ENCODE measurements at places on chromosomes 16 and 17.

DNA sequence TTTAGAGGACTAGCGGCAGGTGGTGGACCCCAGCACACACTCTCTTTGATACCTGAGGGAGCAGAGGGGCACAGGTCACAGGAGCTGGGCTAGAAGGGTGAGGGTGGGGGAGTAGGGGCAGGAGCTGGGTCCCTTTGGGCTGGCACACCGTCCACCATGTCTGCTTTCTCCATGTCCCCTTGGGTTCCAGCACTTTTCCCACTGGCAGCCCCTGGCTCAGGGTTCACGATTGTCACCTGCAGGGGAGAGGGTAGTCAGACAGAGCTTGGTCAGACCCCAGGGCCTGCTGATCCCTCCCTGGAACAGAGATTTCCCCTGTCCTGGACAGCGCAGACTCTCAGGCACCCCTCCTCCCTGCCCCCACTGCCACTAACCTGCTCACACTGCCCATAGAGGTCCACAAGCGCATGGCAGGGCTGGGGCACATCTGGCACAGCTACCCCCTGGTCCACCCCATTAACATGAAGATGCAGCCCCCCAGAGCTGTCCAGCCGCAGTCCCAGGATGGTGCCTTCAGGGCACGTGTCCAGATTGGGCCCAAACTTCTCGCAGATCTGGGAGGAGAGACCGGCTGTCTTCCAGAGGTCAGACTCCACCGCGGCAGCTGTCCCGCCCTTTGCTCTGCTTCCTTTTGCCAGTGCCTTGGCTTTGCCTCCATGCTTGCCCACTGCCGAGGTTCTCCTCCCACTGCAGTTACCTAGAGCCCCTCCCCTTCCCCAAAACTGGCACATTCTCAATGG is 3.1 kb upstream of the GPS2 start:
- no peak for DNase-seq

GRCh38 chr17:60318326-60318725 is 73.6 kb downstream of the USP32 start:
- no peak for DNase-seq

- no peak for DNase-seq
Observed at GRCh38 chr17:1267471-1267943, 2.7 kb upstream of the BHLHA9 start.

DNA sequence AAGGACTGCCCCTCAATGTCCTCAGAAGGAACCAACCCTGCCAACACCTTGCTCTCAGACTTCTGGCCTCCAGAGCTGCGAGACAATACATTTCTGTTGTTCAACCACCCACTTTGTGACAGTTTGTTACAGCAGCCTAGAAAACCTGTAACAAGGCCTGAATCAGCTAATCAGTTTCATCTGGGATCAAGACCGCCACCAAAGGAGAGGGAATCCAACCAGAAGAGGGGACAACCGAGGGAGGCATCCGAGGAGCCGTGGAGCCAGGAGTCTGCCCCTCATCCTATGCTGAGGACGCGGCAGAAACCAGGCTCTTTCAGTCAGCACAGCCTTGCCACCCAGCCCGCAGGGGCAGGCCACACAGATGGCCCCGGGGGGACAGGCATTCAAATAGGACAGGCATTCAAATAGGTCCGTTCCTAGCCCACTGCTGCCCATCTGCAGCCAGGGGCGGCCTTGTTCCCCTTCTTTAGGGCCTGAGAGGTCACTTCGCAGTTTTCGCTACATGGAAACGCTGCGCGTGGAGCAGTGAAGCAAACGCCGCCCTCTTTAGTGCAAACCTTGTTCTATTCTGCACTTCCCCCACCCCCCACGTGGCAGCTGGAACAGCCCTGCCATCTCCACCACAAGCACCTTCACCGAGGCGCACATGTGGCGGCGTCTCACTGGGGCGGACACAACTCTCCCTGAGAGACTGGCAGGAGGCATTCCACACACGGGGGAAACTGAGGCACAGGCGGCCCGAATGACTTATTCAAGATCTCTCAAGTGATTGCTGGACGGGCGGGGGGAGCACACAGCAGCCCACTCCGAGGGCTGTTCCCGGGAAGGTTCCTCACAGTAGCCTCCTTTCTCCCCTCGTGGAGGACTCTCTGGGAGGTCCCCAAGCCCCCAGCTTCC is 26.7 kb downstream of the FA2H start:
- DNase-seq, result no peak

DNA sequence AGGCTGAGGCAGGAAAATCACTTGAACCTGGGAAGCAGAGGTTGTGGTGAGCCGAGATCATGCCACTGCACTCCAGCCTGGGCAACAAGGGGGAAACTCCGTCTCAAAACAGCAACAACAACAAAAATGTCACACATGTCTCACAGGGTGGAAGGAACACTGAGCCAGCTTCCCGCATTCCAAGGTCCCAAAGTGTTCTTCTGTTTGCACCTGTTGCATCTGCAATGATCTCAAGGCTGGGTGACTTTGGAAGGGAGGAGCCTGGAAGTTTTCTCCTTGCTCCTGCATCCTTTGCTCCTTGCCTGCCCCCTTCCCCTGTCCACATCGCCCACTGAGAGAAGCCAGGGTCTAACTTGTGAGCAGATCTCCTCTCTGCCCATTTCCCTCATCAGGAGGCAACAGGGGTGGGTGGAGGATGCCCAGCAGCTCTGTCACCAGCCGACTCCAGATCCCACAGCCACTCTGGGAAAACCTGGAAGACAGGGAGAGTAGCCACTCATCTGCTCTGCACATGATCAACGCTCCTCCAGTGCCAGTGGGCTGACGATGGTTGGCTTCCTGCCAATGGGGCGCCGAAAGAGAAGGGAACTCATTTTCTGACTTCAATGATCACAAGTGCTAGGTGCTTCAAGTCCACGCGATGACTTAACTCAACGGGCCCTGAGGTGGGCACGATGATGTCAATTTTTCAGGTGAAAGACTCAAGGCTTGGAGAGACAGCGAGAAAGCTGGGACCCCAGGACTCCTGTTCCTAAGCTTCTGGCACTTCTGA is 12.6 kb downstream of the CHST6 start:
- DNase-seq, result no peak

DNA sequence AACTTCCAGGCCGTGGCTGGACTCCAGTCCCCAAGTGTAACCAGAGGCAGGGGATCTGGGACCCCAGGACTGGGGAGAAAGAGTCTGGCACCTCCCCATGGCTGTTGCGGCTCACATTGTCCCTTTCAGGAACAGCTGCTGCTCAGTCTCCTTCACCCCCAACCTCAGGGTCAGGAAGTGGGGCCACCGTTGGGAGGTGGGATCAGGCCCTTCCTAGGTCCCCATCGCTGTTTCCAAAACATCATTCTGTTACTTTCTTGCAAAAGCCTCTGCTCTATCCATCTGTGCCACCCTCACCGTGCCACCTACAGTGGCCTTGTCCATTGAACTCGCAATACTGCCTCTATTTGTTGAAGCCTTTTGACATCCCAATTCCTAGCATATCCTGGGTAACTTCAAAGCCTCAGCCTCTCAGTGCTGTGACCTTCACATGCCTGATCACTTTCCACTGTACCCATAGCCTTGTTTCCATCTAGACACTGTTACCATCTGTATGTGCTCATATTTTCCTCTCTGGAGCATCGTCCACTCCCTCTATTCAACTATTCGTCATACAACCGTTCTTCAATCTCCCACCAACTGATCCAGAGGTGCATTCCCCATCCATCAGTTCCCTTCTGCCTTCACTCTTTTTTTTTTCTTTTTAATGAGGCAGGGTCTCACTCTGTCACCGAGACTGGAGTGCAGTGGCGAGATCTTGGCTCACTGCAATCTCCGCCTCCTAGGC is 15.0 kb upstream of the SRCIN1 start:
- no peak for DNase-seq

GRCh38 chr16:55372792-55373488 is 48.9 kb downstream of the IRX6 start:
- DNase-seq, result no peak

DNA sequence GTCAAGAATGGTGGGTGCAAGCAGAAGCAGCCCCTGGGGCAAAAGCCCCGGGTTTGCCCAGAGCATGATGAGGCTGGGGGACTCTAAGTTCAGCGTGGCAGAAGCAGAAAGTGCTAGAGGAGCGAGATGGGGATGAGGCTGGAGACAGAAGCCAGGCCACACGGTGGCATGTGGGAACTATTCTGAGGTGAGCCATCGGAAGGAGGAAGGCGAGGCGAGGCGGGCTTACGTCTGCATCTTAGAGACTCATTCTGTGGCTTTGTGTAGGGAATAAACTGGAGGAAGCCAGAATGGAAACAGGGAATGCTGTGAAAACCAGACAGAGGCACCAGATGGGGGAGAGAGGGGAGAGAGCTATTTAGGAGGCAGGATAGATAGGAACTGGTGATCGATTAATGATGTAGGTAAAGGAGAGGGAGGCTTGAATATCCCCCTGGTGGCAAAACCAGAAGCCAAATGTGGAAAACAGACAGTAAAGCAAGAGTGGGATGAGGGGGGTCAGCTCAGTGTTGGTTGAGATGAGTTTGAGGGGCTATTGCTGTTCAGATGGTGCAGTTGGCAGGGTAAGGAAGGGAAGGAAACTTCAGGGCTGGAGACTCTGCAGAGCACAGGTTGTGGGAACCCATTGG is 3.1 kb upstream of the TNFSF13 start:
- no peak for DNase-seq

DNA sequence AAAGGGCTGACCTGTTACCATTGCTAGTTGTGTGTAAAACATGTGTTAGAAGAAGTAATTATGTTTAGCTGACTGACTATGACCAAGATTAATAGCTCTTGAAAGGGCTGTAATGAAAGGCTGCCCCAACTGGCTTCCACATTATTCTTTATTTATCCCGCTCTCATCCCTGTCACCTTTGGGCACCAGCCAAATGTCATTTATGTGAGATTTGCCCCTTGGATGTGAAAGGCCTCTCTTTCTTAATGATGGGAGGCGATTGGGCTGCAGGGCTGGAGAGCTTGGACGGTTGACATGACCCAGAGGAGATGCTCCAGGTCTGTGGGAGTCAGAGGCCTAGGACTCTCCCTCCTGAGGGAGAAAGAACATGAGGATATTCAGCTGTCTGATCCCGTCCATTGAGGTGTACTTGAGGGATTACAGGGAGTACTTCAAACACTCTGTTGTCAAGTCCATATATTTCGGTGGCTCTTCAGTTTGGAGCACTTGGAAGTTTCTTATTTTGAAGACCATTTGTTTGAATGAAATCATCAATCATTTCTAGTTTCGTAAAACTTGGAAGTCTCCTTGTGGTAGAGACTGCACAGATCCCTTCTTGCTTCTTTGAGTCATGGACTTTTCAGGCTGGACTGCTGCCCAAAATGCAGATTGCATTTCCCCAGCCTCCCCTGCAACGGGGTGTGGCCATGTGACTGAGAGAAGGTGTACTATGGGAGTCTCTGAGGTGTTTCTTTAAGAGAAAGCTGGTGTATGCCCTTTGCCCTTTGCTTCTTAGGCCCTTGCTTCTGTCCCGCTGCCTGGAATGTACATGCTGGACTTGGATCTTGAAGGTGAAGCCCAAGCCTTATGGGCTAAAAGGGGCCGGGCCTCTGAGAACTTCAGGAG is 51.3 kb downstream of the FTO start:
- DNase-seq, result no peak

DNA sequence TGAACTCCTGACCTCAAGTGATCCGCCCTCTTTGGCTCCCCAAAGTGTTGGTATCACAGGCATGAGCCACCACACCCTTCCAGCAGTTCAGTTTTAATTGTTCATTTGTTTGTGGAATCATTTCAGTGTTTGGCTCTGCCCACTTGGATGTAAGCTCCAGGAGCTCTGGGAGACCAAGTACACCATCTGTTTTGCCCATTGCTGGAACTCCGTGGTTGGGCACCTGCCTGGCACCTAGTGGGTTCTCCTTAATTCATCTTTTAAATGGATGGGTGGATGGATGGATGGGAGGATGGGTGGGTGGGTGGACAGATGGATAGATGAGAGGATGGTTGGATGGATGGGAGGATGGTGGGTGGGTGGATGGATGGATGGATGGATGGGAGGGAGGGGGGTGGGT is 953 bp upstream of the NECAB2 start:
- DNase-seq, result no peak

DNA sequence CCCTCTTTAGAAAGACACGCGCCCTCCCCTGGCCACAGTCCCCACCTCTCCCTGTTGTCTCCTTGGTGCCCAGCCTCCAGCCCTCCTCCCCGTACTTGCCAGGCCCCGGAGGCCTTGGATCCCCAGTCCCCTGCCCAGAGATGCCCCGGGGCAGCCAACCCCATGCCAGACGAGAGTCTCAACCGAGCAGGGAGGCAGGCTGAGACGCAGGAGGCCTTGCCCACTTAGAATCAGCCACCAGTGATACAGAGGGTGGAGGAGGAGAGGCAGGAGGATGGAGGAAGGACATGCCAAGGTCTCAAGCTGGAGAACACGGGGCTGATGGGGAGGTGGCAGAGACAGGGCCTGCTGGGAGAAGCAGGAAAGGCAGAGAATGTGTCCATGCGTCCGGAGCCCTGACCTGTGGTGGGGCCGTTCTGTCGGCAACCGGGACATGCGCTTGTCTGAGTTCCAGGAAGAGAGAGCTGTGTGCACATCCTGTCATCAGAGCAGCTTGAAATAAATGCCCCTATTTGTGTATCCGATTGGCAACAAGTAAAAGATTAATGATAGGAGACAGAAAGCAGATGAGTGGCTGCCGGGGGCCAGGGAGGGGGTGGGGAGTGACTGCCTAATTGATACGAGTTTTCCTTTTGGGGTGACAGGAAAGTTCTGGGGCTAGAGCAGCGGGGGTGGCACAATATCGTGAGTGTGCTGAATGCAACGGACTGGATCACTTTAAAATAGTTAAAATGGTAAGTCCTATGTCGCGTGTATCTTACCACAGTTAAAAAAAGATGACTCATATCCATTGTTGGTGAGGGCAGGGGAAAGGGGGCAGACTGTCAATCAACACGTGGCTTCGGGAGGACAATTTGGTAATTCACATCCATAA is 44.7 kb upstream of the MEAK7 start:
- no peak for DNase-seq

GRCh38 chr17:2655546-2655945 is 56.0 kb downstream of the CLUH start:
- DNase-seq, result no peak

GRCh38 chr16:23486480-23486879 is 23.8 kb downstream of the GGA2 start:
- no peak for DNase-seq

GRCh38 chr16:59527206-59527997 is 793.3 kb upstream of the GOT2 start:
- no peak for DNase-seq
